ENCODE measurements at places on chromosomes 3 and 15.

DNA sequence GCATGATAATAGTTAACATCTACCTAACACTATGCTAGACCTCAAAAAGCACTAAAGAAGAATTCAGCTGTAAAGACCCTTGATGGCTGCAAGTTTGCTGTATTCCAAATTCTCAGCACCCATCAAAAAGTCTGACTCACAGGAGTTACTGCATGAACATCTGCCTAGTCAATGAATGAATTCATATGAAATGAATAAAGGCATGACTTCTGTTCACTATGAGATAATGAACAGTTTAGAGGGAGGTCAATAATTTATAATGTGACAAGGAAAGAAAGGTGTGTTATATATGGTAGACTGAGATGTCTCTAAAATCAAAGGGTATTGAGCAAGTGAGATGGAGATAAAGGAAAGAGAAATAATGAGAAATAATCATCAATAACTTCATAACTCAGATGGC lies 508.2 kb upstream of the TGFBR2 start:
- no peak for DNase-seq

- DNase-seq = no peak
Observed at GRCh38 chr15:81107889-81108288, 26.2 kb upstream of the CFAP161 start.

DNA sequence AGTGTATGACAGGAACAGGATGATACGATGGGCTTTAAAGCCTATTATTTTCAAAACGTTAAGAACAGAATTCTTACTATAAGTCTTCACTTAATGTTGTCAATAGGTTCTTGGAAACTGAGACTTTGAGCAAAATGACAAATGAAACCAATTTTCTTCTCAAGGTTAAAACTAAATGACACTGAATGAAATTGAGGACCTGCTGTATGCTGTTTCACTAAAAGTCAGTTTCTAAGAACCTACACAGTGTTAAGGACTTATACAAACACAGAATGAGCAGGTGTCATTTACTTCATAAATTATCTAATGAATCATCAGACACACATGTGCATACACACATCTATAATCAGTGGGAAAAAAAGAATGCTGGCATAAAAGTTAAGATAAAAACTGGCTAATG lies 106.9 kb downstream of the RFTN1 start:
- no peak for DNase-seq

DNA sequence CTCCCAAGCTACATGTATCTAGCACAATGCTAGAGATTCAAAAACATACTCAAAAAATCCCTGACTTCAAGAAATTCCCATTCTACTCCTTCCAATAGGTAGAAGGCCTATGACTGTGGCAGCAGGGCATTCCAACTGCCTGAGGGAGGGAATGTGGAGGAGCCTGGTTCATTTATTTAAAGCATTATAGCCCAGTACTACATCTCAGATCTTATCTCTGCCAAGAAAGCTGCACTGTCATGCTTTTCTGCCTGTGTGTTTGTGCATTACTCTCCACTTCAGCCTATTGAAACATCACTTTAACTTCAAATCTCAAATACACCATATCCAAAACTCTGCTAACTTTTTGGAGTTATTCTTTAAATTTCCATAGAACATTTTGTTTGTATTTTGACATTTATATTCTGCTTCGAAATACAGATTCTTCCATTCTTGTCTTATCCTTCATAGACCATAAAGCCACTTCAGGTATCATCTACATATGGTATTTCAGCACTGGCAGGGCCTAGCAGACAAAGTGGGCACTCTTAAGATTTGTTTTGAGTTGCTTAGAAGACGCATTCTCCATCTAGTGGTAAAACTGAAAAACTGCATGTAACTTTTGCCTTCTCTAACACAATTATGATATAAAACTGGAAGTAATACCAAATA lies 59.1 kb upstream of the NEDD4 start:
- DNase-seq = no peak

GRCh38 chr15:39781967-39782302 lies 706 bp downstream of the FSIP1 start:
- no peak for DNase-seq

- DNase-seq = no peak
Observed at GRCh38 chr3:160434071-160434470, 15.5 kb downstream of the TRIM59 start.

DNA sequence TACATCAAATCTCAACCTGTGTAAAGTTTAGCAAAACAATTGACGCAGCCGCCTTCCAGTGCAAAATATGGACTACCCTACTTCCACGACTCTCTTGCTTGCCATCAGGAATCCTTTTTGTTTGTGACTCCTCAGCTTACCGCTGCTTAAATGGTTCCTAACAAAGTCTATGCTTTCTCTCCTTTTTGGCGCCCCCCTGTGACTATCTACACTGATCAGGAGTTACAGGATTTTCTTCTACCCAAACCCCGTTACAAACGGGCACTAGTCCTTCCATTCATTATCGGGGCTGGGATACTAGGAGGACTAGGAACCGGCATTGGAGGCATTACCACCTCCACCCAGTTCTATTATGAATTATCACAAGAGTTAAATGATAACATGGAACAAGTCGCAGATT lies 184.0 kb downstream of the IGSF11 start:
- DNase-seq = no peak

DNA sequence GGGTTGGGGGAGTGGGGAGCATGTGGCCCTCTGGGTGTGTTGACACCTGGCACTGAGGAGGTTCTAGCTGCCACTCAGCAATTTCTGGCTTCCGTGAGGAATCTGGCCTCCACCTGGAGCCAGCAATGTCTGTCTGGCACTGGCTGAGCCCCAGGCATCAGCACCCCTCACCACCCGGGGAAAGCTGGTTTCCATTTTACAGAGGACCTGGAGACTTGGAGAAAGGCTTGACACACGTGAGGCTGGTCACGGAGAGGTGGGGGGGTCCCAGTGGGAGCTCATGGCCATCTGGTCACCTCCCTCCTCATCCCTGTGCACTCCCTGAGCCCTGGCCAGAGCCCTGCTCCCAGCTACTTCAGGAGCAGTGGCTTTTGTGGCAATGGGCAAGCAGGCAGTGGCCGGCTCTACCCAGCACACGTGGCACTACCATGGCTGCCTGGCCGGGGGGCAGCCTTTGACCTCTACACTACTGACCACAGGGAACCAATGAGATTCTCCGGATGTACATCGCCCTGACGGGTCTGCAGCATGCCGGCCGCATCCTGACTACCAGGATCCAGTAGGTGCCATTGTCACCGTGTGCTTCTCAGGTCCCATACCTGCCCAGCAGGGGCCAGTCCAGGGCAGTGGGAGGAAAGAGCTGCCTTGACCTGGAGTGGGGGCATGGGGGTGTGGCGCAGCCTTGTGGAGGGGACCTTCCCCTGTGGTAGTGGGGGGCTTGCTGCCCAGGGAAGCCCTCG lies 28.5 kb downstream of the ACAD9 start:
- no peak for DNase-seq

- DNase-seq = no peak
Observed at GRCh38 chr3:110293660-110294059, 778.0 kb upstream of the NECTIN3 start.

- no peak for DNase-seq
Observed at GRCh38 chr3:15653321-15653720, 51.8 kb downstream of the BTD start.

GRCh38 chr15:98547275-98547674 lies 101.1 kb upstream of the IGF1R start:
- DNase-seq = no peak

- DNase-seq = peak; percentile 89
Observed at GRCh38 chr3:173395073-173395411, 2.5 kb upstream of the NLGN1 start.

- DNase-seq = no peak
Observed at GRCh38 chr3:46202535-46202934, 5.6 kb downstream of the CCR1 start.

DNA sequence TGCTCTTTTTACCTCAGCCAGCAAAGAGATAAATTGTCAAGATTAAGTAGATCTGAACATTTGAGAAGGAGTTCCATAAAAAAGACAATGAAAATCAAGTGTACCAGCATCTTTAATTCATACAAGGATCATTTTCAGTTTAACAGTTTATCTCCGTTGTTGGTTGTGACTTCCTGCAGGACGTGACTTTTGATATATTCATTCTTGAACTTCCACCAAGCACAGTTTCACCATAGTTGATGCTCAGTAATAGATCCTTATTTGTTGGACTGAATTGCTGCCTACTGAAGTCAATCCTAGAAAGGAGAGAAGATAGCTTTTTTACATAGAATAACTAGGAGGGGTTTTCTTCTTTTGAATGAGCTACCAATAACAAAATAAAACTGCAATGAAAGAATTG lies 408.2 kb downstream of the LPP start:
- no peak for DNase-seq

- no peak for DNase-seq
Observed at GRCh38 chr3:127747751-127748521, 74.4 kb downstream of the MGLL start.

- no peak for DNase-seq
Observed at GRCh38 chr3:171535133-171535532, 74.9 kb upstream of the TNIK start.

- DNase-seq = no peak
Observed at GRCh38 chr3:122013448-122013925, 8.6 kb downstream of the ILDR1 start.

DNA sequence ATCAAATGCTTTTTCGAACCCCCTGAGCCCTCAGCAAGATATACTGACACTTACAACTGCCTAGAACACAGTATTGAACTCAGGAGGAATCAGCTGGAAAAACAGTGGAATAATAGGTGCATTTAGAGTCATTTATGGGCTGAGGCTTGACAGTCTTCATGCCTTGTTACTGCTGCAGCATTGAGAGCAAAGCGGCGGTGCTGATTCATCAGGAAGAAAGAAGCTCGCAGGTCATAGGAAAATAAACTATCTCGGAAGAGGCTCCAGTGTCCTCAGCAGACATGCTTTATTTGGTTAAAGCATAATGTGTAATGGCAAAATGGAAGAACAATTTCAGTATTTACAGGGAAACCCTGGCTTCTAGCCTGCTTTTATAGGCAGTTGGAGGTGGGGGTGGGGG lies 30.1 kb upstream of the NEO1 start:
- no peak for DNase-seq

- no peak for DNase-seq
Observed at GRCh38 chr3:177771780-177772179, 574.5 kb upstream of the TBL1XR1 start.

DNA sequence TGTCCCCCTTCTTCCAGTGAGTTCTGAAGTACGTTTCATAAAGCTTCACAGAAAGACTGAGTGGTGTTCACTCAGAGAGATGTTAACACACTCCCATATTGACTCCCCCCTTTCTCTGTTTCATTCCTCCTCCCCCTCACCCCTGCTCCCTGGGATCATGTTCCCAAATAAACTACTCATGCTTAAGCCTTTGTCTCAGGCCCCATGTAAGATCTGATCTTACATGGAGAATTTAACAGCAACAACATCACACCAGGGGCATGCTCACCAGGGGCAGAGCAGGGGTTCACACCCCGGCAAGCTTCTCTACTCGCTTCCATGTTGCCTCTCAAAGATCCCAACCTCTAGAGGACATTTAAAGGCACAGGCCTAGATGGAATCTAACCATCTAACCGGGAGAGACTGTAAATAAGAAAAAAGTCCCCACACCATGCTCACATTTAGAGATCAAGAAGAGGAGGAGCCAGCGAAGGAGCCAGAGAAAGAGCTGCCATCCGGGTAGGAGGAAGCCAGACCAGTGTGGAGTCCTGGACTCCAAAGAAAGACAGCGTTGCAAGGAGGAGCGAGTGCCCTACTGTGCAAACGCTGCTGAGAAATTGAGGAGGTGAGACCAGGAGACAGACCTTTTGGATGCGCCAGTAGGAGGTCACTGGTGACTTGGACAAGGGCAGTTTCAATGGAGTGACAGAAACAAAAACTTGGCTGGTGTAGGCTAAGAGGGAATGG lies 21.4 kb upstream of the SRP14 start:
- no peak for DNase-seq

- no peak for DNase-seq
Observed at GRCh38 chr3:127859730-127860129, 37.4 kb upstream of the MGLL start.

DNA sequence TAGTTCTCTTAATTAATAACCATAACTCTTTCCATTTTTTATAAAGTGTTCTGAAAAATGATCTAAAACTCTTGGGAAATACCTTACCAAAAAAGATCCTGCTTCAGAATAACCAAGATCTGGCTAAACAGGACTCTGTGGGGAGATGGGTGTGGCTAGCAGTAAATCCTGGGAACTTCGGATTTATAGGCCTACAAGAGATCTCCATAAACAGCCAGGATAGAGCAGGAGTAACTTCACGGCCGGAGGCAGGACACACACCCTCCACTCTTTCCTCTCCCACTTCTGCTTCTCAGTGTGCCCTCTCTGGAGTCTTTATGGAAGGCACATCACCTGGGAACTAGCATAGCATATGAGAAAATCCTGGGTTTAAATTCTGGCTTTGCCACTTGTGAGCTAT lies 309.4 kb upstream of the SOX2 start:
- DNase-seq = no peak

DNA sequence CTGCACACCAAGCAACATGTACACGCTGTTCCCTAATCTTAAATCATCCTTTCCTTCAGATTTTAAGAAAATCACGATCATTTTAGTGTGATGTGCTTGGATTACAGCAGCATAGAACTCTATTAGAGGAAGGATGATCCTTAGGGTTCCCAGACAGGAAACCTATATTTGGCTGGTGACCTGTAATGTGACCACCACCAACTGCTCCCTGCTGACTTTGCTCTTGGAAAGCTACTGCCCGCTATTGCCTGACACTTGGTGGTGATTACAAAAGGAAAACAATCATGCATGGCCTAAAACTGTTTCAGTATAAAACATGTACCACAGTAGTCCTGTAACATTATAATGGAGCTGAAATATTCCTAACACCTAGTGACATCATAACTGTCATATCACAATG lies 27.2 kb upstream of the LMOD3 start:
- no peak for DNase-seq

- no peak for DNase-seq
Observed at GRCh38 chr15:68183616-68184315, 21.4 kb downstream of the CALML4 start.

DNA sequence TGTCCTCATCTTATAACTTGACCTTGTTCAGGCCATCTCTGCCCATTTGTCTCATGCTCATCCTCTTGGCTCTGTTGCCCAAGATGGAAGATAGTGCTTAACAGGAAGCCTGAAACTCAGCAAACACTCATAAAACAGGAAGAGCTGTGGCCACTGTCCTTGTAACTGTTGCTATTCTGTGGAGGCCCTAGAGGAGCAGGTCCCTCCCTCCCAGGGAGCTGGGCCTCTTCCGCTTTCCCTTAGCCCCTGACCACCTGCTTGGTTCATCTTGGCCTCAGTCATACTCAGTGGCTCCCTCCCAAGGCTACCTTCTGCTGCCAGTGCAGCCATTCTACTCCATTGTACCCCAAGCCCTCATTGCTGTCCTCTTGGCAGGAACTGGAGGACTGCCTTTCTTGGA lies 3.5 kb downstream of the MAPKAPK3 start:
- DNase-seq = no peak

DNA sequence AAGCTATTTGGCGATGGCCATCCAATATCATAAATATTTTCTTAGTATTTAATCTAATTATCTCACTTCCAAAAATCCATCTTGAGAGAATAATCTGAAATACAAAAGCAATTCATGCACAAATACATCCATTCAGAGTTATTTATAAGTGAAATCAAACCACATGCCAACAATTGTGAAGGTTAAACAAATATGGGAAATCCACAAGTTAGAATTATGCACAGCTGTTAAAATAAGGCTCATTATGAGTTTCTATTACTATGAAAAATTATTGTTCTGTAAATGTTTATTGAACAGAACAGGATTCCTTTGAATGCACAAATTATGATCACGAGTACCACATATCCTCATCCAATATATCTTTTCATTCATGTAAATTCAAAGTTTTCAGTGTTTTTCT lies 267.7 kb downstream of the PLOD2 start:
- DNase-seq = no peak

- no peak for DNase-seq
Observed at GRCh38 chr3:197675563-197675860, 61.2 kb downstream of the RUBCN start.
